ENCODE measurements at places on chromosomes 11 and 22.
A peak's percentile ranks its signal among the peaks of the same experiment; 100 is the strongest.

GRCh38 chr11:8229299-8230177 lies 34.1 kb downstream of the LMO1 start:
- DNase-seq, result peak; percentile 6

DNA sequence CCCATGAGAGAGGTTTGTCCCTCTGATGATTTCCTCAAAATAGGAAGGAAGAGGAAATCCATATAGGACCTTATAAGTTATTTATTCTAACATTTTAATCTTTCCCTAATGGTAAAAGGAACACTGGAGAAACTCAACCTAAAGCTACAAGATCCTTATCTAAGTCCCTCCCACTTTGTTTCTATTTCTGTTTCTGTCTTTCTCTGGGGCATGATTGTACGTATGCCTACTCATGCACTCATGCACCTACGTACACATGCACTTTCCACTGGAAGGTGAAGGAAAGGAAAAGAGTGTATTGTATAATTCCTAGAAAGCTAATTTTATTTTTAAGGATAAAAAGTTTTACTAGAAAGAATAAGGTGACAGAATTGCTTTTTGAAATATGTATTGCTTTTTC lies 125.0 kb downstream of the RAB38 start:
- DNase-seq, result no peak

DNA sequence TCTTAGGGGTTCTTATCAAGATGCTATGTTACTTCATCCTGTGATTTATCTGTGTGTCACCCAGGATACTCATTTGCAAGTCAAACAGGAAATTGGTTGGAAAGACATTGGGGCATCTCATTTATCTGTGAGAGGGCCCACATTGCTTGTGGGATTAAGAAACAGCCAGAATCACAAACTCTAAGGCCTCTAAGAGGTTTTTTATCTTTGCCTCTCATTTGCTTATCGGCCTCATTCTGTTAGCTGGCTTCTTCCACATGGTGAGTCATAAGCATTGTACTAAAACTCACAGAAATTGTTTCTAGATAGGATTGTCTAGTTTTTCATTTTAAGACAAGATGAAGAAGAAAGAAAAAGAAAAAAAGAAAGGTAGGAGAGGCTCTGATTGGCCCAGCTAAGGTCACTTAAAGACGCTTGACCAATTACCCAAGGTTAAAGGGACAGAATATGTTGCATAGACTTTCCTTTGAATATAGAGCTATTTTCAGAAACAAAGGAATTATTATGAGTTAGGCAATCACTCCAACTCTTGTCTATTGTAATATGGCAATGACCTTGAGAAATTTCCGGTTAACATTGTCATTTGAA lies 121.9 kb downstream of the ARHGAP42 start:
- peak; percentile 64 for DNase-seq

DNA sequence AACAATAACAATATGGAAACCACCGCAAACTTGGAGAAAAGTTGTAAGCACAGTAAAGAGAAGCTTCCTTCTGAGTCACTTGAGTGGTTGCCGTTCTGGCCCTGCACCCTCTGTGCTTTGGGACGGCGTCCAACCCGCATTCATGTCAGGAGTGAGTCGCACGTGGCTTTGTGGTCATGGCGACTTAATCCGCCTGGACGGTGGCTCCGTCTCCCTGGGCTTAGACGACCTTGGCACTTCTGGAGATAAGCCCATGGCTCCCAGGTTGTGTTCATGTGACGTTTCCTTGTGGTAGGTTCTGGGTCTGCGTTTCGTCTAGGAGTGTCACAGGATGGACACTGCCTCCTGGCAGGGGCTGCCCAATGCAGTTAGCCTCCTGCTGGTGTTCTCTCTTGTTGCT lies 40.5 kb downstream of the TPCN2 start:
- peak; percentile 90 for DNase-seq

- DNase-seq, result no peak
Measured at GRCh38 chr22:37133304-37134018, 16.3 kb downstream of the IL2RB start.

- no peak for DNase-seq
Measured at GRCh38 chr22:26481694-26482093, 1.9 kb downstream of the HPS4 start.

Data from fibroblast of skin of back (primary cell).